Kidney glomerular epithelial cell (primary cell): ENCODE measurements at places on chromosomes 6 and 20.

GRCh38 chr20:63405102-63405730 is 44.1 kb upstream of the CHRNA4 start:
- DNase-seq = no peak

DNA sequence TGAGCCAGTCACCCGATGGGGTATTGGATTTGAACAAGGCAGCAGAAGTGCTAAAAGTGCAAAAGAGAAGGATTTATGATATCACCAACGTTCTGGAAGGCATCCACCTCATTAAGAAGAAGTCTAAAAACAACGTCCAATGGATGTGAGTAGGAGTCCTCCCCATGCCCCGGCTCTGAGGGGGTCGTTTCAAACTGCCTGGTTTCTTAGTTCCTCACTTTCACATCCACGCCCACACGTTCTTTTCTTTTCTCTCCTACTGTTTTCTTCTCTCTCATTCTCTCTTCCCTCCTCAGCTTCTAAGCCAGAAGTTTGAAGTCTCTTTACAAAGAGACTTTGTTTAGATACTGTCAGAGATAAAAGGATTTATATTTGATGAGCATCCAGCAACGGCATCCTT is 53.0 kb upstream of the CDKAL1 start:
- DNase-seq = no peak

DNA sequence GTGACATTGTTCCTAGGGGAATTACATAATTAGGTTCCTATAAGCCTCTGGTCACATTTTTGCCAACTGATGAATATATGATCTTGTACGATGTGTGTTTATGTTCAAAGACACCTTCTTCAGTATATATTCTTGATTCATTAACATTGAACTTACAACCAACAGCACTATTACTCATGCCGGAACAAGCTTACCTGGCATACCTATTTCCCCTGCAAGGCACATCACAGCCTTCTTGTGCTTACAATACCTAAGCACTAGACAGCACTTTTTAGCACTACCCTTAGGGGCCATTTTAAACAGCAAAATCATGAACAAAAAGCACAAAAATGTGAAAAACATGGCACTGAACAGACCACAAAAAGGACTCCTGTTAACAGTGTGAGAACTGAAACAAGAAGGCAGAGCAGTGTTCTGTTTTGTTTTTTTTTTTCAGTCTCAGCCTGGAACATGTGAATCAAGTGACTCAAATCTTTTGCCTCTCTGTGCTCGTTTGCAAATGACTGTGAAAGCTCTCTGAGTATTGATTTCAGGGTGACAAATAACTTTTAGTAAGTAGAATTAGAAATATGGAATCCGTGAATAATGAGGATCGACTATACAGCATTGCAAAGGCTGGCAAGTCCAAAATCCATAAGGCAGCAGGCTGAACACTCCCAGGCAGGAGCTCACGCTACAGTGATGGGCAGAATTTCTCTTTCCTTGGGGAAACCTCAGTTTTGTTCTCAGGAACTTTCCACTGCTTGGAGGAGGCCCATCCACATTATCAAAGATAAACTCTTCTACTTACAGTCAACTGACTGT is 102.3 kb upstream of the TSHZ2 start:
- DNase-seq = no peak

GRCh38 chr6:10598084-10598960 is 77.2 kb downstream of the GCNT2 start:
- no peak for DNase-seq

DNA sequence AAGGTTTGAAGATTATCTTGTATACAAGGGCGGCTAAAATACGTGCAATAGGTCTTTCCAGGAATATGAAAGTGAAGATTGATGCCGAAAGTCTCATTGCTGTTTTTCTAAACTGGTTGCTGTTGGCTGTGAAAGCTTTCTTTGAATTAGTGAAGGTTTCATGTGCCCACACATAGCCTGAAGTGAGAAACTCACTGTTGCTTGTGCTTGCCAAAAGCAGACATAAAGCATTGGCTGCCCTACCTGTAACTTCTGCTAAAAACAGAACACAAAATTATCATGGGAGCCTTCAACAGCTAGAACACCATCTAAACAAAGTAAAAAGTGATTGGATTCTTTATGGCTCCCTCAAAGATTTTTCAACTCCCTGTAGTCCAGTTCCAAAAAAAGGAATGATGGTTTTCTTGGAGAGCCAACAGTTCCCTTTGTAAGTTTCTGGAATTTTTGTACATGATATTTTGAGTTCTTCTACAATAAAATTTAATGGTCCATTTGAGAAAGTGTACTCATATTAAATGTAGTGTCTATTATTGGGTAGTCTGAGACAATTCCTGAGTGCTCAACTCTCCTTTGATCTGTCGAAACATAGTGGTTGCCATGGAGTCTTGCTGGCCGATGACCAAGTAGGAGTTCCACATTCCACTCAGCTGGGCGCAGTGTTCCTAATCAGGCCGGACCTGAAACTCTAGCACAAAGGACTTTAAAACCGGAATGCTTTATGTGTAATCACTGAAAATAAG is 68.5 kb downstream of the PLEKHG1 start:
- peak; percentile 97 for DNase-seq

DNA sequence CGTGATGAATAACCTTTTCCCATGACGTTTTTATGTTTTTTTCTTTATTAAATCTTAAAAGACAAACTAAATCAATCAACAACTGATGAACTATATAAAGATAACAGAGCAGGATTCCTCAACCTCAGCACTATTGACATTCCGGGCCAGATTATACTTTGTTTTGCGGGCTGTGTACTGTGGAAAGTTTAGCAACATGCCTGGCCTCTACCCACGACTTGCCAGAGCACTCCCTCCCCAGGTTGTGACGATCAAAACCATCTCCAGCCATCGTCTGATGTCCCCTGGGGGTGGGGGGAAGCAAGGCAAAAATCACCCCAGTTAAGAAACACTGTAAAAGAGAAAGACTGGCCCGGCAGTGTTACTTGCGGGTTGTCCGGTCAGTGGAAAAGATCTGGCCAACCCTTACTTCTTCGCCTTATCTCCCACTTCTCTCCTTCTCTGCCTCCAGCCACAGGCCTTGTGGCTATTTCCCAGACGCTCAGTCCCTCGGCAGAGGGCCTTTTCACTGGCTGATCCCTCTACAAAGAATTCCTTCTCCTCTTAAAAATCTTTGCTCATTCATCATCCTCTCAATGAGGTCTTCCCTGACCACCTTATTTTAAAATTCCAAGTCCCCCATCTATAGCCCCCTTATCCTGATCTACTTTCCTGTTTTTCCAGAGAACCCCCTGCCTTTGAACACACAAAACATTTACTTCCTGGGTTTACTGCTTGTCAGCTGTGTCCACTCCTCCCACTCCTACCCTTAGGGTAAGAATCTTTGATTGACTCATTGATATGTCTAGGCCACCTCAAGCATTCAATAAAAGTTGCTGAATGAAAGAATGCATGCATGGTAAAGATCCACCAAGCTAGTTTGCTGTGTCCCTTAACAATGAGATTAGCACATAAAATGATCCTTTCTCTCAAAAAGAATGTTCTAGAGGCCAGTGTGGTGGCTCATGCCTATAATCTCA is 14.7 kb upstream of the RAB22A start:
- DNase-seq = no peak

- peak; percentile 92 for DNase-seq
Measured at GRCh38 chr6:137237413-137238170, 18.4 kb upstream of the IFNGR1 start.

DNA sequence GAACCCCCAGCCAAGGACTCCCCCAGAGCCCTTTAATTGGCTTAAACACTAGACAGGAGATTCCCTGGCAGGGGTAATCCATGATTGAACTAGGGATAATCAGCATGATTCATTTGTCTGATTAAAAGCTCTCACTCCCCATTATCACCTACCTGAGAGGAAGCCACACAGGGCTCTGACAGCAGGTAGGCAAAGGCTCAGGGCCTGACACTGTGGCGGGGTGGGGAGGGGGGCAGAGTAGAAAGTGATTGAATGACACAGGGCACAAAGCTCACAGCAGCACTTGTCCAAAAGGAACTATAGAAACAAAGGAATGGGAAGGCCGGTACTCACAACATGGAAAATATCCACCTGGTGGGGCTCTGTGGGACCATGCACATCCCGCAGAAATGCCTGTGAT is 231.6 kb downstream of the MAFB start:
- no peak for DNase-seq

DNA sequence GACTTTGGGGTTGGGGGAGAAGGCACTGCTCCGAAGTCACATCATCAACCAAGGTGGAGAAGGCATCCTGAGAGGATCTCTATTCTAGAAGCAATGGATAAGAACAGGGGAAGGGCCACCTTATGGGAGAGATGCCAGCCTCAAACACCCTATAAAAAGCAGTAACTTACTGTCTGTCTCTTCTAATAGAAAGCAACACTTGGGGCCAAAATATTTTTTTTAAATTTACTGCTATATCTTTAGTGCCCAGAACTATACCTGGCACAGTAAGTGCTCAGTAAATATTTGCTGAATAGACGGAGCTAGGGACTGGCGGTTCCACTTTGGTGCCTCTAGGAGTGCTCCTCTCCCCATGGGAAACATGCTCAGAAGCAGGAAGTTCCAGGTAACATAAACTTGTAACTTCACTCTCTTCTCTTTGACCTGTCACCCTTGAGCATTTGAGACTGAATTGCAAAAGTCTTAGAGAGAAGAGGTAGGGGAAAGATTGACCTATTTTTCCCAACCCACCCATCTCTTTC is 807 bp upstream of the OTOR start:
- DNase-seq = no peak

DNA sequence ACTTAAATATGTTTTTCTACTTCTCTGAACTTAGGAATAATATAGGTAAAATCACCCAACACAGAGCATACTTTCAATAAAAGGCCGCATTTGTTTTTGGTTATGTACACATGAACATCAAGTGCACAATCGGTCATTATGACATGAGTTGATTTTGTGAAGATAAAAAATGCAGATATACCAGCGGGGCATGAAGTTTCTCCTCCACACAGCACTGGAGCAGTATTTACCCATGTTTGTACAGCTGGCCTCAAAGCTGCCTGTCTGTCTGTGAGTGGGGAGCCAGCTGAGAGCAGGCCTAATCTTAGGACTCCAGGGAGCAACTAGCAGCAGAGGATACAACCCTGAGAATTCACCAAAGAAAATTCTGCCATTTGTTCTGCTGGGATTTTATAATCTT is 206.5 kb downstream of the TPBG start:
- no peak for DNase-seq

DNA sequence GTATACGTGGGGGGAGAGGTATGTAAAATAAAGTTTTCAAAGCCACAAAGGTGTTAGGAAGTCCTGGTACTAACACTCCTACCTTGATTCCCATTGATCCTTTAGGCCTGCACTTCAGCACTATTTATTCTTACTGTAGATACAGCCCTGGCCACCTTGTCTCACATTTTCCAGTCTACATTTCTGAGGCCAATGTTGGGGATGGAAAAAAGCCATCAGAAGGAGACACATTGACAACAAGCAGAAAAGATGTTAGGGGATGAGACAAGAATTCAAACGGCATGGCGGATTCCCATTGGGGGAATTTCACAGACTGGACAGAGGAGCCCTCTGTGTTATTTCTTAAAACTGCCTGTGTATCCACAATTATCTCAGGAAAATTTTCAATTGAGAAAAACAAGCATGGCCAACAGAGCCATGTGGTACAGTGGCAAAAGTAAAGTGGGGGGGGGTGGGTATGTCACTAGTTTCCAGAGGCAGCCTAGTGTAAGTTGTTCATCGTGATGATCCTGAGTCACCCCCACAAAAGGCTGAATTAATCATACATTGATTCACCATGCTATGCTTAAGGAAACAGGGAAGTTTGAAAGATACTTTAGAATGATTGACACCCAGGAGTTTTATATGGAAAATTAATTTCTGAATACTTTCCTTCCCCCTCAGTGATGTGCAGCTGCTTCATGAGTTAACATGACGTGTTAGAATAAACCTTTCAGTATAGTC is 40.5 kb downstream of the RREB1 start:
- DNase-seq = peak; percentile 75

- no peak for DNase-seq
Measured at GRCh38 chr20:24914388-24915241, 34.5 kb upstream of the CST7 start.

- peak; percentile 27 for DNase-seq
Measured at GRCh38 chr6:73074175-73074574, 151.1 kb downstream of the KHDC1L start.

DNA sequence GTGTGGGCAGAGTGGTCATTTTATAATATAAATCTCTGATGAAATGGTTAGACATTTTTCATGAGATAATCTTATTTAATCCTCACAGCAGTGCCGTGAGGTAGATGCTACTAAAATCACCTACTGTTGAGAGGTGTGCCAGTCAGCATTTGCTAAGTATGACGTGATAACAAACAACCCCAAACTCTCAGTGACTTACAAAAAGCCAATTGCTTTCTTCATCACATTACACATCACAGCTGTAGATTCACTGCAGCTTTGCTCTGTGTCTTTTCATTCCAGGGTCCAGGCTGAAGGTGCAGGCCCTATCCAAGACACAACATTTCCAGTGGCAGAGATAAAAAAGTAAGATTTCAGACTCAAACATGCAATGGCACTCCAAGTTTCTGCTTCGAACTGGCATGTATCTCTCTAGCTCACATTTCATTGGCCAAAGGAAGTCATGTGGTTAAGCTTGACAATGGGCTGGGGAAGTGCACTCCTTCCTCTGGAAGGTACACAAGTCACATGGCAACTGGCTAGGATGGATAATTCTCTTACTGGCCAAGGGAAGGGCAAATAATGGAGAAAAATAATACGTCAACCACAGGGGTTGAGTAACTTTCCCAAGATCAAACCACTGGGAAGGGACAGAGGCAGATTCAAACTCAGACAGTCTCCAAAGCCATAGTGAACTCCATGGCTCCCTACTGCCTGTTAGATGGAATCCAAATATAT is 69.5 kb upstream of the EPB41L1 start:
- DNase-seq = peak; percentile 38

- no peak for DNase-seq
Measured at GRCh38 chr20:37502654-37503053, 18.4 kb upstream of the NNAT start.
